ENCODE measurements at places on chromosomes 6 and 20. TPM values are rescaled to one million over a fixed set of nuclear protein-coding genes. Genes with fewer than 3 reads are reported as not detected.

Gene MAP7
- 0.48 TPM for total RNA-seq

- DNase-seq = no peak
Observed at GRCh38 chr6:127939442-127940066, 38.7 kb upstream of the THEMIS start.

DNA sequence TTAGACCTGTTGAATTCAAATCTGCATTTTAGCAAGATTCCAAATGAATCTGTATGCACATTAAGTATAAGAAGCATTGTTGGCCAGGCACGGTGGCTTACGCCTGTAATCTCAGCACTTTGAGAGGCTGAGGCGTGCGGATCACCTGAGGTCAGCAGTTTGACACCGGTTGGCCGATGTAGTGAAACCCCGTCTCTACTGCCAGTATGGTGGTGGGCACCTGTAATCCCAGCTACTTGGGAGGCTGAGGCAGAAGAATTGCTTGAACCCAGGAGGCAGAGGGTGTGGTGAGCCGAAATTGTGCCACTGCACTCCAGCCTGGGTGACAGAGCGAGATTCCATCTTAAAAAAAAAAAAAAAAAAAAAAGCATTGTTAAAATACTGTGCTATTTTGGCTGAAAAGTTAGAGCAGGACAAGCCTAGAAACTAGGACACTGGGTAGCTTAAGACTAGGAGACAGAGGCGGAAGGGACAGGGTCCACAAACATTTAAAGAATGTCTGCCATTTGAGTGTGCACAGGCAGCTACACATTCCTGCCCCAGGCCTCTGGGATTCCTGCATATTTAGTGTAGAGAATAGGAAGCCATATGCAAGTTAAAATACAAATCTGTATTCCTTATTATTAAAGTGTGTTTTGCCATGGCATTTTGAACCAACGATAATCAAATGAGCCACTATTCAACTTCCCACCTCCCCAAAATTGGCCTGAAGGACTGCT is 45.1 kb upstream of the EEF1A1 start:
- DNase-seq = no peak

GRCh38 chr6:16354692-16355091 is 116.3 kb downstream of the GMPR start:
- no peak for DNase-seq

Gene HLA-DPA1
- 35.7 TPM for total RNA-seq

GRCh38 chr6:106925948-106926347 is 48.6 kb downstream of the CD24 start:
- DNase-seq = no peak

GRCh38 chr20:57326667-57327455 is 2.7 kb upstream of the SPO11 start:
- no peak for DNase-seq

DNA sequence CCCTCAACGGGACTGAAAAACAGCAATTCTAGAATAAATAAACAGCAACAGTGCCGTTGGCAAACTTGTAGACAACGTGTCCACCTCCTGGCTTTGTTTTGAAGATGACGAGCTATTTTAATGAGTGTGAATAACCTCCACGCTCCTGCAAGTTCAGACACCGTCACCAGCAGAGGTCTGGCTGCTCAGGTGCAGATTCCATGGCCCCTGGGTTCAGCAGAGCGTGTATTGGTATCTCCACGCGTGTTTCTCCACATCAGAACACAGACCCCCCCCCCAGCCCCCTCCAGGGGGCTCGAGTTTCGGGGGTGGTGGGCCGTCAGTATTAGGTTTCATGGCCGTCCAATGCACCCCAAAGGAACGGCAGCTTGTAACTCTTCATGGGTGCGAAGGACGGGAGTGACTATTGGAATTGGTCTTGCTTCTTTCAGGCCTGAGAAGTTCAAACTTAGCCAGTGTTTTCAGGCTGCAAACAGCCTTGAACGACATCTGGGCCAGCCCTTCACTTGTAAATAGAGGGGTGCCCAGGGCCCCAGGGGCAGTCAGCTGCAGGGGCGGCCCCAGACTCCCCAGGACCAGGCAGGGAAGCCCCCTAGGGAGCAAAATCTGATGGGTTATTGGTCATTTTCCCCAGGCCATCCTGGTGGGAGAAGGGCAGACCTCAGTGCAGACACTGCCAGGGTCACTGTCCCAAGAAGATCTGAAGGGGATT is 308.6 kb downstream of the TAF4 start:
- no peak for DNase-seq

DNA sequence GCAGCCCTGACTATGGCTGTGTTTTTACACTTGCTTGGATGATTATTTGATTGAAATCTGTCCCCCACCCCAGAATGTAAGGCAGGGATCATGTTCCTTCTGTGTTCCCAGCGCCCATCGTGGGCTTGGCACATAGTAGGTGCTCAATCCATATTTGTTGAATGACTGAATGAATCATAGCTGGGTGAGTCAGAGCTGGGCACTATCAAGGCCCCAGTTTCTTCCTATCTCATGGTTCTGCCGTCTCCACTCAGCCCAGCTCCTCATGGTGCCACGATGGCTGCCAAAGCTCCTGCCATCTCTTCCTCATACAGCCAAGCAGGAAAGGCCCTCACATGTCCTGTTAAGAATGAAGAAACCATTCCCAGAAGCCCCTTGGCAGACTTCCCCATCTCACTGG is 29.0 kb downstream of the CEBPB start:
- no peak for DNase-seq

- no peak for DNase-seq
Observed at GRCh38 chr6:152378169-152378568, 259.0 kb downstream of the SYNE1 start.

Gene CFB
- 1.2 TPM for total RNA-seq

- DNase-seq = no peak
Observed at GRCh38 chr6:130364224-130364780, 1.5 kb upstream of the TMEM200A start.

DNA sequence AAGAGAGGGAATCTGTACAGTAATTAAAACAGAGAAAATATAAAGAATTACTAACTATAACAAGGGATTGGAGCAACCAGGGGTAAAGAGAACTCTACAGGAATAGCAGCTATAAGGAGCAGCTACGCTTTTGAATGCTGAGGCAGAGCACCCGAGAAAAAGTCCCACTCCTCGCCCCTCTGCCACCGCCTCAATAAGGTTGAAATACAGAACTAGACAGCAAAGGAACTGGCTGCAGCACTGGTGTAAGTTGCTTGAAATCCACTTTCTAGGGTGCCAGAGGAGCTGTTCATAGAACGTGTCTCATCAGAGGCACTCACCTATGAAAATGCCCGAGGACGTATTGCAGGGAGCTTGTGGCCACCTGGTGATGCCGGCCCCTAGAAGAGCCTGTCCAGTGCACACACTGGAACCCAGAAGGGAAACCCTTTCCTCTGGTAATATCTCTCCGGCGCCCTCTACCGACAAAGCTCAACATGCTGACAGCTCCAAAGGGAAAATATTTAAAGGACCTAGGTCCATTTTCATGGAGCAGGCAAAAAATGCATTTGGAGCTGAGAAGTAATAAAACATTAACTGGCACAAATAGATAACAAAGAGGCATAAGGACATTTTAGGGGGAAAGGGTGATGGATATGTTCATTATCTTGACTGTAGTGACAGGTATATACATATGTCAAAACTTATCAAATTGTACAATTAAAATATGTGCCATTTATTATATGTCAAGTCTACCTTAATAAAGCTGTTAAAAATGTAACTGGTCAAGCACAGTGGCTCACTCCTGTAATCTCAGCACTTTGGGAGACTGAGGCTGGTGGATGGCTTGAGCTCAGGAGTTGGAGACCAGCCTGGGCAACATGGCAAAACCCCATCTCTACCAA is 137.4 kb upstream of the HDAC2 start:
- DNase-seq = peak; percentile 30

- no peak for DNase-seq
Observed at GRCh38 chr20:12053353-12053752, 135.7 kb downstream of the BTBD3 start.

GRCh38 chr6:69866351-69866769 is at the start of gene COL19A1:
Gene COL19A1 (plus strand): TSS chr6:69866556. CDS start chr6:69879568, 13,012 bp downstream.
- DNase-seq = peak; percentile 39

Gene FOXA2
- not detected for total RNA-seq

Gene HEY2
- total RNA-seq = 0.22 TPM

Gene RRP36
- total RNA-seq = 63.8 TPM

Gene CPNE5
- 1.3 TPM for total RNA-seq

GRCh38 chr6:111418971-111419693 is 63.9 kb downstream of the REV3L start:
- no peak for DNase-seq

Gene UST
- 3.1 TPM for total RNA-seq

- DNase-seq = no peak
Observed at GRCh38 chr6:93248631-93249030, 170.7 kb downstream of the EPHA7 start.

DNA sequence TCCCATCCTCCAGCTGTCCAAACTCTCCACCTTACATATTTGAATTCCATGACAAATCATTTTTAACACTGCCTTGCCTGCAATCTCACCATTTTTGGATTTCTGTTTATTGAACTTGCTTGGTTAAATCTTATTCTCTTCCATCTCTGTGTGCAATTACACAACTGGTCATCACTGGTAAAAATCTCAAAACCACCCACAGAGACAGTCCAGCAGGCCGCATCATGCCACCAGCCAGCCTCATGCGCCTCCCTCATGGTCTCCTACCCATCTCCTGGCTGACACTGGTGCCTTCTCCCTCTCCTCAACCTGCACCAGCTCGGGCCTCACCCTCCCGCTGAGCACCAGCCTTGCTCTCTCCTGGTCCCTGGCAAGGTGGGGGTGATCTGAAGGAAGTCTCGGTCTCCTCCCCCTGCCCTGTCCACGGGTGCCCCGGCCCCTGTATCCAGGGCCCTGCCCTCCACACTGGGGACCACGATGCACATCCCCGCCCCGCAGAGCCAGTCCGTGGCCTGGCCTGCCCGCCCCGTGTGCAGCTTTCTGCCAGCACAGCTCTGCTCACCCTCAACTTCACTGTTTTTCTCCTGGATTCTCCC is 92.0 kb downstream of the THBS2 start:
- no peak for DNase-seq

DNA sequence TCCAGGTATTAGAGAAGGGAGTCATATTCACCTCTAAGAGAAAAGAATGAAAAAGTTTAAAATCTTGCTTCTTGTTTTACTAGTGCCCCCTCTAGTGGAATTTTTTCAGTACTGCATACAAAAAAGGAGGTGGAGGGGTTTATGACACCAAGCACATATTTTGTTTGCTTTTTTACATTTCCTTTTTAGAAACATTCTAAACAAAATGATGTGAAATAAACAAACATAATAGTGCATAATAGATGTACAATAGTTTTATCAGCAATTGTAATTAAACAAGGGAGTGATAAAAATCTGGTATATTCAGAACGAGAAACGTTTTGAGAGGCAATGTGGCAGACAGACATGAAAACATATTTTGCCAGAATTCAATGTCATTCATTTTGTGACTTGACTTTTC is 111.0 kb upstream of the TFAP2D start:
- no peak for DNase-seq

- no peak for DNase-seq
Observed at GRCh38 chr6:362231-362923, 29.2 kb upstream of the IRF4 start.

DNA sequence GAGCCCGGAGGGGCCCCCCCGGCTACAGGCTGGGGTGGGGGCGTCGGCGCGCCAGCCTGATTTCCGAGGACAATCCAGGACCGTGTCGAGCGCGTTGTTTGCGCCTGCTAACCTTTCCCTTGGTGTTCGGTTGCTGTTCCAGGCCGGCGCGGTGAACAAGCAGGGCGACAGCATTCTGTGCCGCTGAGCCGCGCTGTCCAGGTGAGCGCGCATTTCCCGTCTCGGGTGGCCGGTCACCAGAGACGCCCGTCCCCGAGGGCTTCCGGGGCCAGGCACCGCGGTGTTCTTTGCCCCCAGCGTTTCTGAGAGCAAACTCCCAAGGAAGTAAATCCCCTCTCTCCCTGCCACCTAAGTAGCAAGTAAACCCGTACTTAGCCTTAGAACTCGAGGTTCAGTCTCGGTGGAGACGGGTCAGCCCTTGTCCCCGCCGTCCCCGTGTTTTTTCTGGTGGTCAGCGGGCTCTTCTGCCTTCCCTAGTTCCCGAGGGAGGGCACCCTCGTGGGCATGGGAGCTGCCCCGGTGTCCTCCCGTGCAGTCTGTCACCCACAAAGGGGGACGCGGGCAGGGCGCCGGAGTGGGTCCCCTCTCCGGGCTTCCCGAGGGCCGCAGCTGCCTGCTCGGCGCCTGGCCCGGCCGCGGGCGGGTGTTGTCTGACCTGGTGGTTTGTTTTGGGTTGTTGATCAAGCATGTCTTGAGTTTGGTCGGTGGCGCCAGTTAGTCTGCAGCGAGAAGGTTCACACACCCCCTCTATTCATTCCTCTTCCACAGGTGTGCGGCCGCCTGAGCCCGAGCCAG is 1.5 kb downstream of the ID4 start:
- peak; percentile 31 for DNase-seq

Gene SPEF1
- total RNA-seq = not detected

- no peak for DNase-seq
Observed at GRCh38 chr20:35295674-35296073, 3.4 kb upstream of the FAM83C start.

Gene LBP
- not detected for total RNA-seq

DNA sequence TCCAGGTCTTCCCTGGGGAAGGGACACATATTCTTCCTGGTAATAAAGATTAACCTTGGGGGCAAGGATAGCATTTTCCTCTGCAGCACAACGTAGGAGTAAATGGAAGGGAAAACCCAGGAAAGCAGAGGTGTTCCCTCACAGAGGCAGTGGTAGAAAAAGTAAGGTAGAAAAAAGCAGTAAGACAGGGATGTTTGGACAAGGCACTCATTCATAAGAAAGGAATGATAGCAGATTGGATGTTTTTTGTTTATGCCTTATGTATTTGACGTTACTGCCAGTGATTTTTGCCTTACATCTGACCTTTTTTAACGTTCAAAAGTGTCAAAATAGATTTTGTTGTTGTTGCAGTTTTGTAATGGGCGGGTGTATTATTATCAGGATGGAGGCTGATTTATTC is 395.0 kb downstream of the CDKAL1 start:
- DNase-seq = no peak

GRCh38 chr20:34369265-34369664 is 6.2 kb downstream of the ITCH start:
- no peak for DNase-seq

DNA sequence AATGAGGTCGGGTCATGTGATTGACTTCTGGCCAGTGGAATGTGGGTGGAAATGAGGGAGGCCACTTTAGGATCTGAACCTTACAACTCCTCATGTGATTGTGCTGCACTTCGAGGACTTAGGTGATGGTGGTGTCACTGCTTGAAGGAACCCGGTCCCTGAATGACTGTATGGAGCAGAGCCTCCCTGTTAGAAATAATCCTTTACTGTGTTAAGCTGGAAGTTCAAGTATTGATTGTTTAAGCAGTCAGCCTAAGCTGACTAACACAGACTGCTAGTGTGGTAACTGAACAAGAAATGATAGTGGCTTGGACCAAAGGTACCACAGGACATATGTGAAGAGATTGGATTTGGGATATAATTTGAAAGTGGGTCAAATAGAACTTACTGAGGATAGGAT is 138.0 kb downstream of the OPN5 start:
- no peak for DNase-seq

Gene NRN1
- total RNA-seq = 49.8 TPM

Gene SNX9
- total RNA-seq = 14.8 TPM

All from activated naive CD8-positive, alpha-beta T cell treated with anti-CD3 and anti-CD28 coated beads, Interleukin-2, amount 10 ng/mL, durations not matched to agents 7 days and 5 days (primary cell).